ENCODE measurements at places on chromosomes 2 and 18.
A peak's percentile ranks its signal among the peaks of the same experiment; 100 is the strongest.

DNA sequence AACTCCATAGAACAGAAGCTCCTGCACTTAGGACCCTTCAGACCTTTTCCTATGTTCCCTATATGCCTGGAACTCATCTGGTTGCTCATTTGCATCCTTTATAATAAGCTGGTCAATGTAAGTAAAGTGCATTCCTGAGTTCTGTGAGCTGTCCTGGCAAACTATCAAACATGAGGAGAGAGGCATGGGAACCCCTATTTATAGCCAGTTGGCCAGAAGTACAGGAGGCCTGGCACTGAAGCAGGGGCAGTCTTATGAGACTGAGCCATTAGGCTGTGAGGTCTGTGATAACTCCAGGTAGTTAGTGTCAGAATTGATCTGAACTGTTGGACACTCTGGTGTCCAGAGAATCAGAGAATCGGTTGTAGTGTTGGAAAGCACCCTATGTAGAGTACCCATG is 88.4 kb downstream of the EHD3 start:
- DNase-seq = peak; percentile 31

DNA sequence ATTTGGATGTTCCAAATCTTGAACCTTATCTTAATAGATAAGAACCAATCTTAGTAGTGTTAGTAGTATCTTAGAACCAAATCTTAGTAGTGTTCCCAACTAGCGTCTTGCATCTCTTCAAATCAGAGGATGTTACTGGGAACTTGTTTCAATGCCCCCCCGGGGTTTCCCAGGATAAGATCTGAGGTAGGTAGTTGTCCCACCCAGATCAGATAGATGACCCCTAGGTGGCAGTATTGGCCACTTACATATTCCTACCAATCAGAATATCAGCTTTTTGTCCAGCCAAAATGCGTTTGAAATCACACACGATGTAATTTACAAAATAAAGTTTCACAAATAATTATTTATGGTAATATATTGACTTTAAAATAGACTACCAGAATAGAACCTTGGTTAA is 314.8 kb downstream of the MBD2 start:
- DNase-seq = peak; percentile 13

DNA sequence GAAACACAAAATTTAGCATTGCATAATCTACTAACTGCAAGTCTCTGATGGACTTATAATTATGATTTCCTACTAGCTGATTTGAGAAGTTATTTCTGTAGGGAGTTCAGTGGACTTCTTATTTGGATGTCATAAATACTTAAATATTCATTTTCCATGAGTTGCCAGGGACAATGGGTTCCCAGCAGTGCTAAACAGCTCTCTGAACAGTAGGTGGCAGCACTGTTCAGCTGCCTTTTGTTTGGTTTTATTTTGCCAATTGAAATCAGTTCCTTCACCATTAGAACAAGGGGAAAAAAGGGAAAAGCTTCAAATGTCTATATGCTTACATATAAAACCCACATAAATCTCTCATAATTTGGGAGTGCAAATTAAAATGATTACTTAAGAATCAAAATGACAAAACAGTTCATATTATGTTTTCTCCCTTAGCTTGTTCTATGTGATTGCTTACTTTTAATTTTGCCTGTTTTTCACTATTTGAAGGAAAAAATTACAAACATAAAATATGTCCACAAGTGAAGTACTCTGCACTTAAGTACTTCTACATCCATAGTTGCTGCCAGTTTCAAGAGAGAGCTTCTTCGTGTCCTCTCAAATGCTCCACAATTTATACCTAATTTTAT is 898.9 kb downstream of the CPS1 start:
- DNase-seq = peak; percentile 23

DNA sequence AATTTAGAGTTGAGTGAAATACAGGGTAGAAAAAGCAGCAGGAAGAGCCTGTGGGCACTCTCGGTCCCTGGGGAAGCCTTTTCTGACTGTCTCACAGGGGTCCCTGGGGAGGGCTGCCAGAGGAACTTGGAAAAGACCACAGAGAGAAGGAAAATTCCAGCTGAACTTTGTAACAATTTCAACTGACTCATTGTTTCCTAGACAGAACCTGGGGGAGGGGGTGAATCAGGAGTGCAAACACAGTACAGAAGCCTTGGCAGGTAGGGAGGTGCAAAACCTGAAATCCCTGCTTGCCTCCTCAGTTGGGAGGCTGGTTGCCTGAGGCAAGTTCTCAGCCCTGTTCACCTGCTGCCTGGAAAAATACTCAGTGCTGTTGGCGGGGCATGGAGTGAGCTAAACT is 106.8 kb downstream of the GRB14 start:
- no peak for DNase-seq

- DNase-seq = no peak
These were observed at the start of gene SP140 for GRCh38 chr2:230225486-230225885. Gene SP140 (plus strand): TSS chr2:230225736. CDS start chr2:230225845, 109 bp downstream.

DNA sequence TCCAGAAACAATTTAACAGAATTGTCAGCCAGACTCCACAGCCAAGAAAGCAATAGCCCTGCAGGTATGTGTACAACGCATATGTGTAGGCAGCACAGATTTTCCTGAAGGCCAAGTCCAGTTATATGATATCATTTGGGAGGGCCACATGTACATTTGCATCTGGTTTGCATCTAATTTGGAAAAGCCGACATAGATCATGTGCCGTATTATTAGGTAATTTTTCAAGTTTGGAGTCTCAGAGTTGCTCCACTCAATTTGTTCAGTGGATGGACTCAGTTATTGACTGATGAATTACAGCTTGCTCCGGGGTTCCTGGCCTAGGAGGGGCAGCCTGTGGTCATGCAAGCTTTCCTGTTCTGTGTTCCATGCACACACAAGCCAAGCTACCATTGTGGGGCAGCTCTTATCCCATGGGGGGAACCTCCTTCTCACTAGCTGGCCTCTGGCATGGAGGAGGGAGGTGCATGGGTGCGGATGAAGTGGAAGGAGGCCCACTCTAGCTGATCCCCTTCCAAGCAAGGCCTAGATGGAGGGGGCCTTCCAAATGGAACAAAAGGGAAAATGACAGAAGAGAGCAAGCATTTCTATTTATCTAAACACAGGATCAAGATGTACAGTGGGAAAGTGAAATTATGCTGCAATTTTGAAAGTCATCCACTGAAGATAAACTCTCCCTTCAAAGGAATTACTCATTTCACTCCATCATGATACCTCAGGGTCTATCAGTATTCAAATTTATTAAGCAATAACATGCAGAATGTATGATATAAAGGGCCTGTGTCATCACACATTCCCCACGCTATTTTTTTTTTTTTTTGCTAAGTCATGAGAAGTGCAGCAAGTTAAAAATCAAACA is 202.6 kb upstream of the SMAD2 start:
- DNase-seq = no peak
